ENCODE measurements at places on chromosomes 4 and X. TPM values are rescaled to one million over a fixed set of nuclear protein-coding genes. Genes with fewer than 3 reads are reported as not detected.

Gene PRICKLE3
- 6.1 TPM for total RNA-seq

Gene SHROOM4
- total RNA-seq = 3.3 TPM

Gene SPANXB1
- total RNA-seq = not detected

DNA sequence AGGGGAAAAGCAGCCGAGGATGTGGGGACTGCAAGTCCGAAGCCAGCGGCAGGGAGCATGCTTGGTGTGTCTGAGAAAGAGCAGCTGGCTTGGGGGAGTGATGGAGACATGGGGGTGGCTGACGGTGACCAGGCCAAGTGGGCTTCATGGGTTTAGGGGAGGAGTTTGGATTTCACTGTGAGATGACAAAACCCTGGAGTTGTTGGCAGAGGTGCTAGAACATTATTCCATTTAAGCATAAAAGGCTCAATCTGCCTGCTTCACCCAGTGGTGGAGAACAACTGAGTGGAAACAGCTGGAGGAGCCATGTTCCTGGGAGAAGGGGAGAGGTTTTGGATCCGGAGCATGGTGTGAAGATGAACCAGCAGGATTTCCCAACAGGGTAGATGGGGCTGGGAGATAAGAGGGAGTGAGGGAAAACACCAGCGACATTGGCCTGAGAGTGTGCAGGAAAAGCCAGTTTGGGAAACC, 318.0 kb upstream of the TAPT1 start:
- no peak for DNase-seq

Gene CLGN
- total RNA-seq = 14.0 TPM

Gene MXRA5
- total RNA-seq = 4.3 TPM

GRCh38 chr4:99437723-99438404, 2.7 kb upstream of the ADH7 start:
- DNase-seq = no peak

GRCh38 chr4:98630737-98631454, 27.5 kb downstream of the TSPAN5 start:
- DNase-seq = no peak

Gene PCDH19
- total RNA-seq = not detected

DNA sequence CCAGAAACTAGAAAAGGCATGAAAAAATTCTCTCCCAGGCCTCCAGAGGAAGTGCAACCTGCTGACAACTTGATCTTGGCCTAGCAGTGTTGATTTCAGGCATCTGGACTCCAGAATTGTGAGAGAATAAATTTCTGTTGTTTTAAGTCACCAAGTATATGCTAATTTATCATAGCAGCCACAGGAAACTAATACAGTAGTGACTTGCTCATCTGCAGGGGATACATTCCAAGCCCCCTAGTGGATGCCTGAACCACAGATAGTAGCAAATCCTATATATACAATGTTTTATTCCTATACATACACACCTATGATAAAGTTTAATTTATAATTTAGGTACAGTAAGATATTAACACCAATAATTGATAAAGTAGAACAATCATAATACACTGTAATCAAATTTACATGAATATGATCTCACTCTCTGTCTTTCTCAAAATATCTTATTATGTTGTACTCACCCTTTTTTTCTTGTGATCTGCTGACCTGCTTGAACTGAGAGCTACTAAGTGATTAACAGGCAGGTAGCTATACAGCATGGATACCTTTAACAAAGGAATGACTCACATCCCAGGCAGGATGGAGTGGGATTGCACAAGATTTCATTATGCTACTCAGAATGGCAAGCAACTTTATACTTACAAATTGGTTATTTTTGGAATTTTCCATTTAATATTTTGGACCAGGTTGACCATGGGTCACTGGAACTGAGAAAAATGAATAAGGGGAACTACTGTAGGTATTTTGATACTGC, 501.1 kb downstream of the KCNIP4 start:
- no peak for DNase-seq

- no peak for DNase-seq
Observed at GRCh38 chr4:123816462-123816861, 419.9 kb downstream of the SPRY1 start.

GRCh38 chrX:9310616-9311015, 154.2 kb upstream of the TBL1X start:
- DNase-seq = peak; percentile 9

GRCh38 chrX:17160975-17161374, 214.0 kb upstream of the NHS start:
- DNase-seq = no peak

GRCh38 chrX:23841847-23842522, 59.0 kb downstream of the SAT1 start:
- no peak for DNase-seq

- no peak for DNase-seq
Observed at GRCh38 chrX:17442898-17443297, 67.9 kb downstream of the NHS start.

Gene NIPAL1
- 3.0 TPM for total RNA-seq

DNA sequence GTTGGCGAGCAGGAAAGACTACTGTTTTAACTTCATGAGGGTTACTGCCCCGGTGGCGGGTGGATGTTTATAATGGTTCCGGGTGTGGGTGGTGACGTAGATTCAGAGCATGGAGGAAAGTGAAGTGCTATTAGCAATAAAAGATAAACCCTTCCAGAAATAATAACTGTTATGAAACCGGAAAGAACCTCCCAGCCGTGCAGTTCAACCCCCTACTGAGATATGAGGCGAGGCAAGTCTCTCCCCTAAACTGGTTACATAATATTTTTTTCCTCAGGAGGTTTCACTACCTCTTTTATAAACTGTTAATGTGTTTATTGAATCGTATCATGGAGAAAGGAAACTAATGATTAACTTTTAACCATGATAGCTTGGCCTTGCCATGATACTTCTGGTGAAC, 33.9 kb upstream of the STIM2 start:
- peak; percentile 82 for DNase-seq

All from Caki2 (cell line).